ENCODE measurements at places on chromosomes 16 and 17.
A peak's percentile ranks its signal among the peaks of the same experiment; 100 is the strongest.

DNA sequence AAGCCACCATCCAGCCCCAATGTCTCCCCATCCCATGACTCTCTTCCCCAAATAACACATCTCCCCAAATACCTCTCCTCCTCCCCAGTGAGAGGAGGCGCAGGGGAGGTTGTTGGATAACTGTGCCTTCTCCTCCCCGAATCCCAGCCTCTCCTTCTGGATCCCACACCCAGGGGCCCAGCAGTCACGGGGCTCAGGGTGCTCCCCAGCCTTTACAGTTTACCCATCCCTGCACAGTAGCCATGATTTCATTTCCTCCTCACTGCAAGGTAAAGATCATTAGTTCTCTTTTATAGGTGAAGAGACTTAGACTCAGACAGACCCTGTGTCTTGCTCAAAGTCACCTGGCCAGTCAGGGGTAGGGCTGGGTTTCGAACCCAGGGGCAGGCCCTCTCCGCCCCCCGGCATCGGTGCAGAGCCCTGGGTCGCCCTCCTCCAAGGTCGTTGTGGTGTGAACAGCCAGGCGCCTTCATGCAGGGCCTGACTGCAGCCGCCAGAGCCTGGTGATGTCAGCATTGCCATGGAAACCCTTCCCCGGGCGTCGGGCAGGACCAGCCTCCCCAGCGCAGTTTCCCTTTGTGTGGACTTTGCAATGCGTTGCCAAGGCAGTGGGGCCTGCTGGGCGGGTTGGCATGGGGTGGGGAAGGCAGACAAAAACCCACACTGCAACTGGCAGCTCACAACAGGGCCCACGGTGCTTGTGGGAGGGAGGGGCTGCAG, 53.3 kb upstream of the TOB1 start:
- peak; percentile 97 for DNase-seq

DNA sequence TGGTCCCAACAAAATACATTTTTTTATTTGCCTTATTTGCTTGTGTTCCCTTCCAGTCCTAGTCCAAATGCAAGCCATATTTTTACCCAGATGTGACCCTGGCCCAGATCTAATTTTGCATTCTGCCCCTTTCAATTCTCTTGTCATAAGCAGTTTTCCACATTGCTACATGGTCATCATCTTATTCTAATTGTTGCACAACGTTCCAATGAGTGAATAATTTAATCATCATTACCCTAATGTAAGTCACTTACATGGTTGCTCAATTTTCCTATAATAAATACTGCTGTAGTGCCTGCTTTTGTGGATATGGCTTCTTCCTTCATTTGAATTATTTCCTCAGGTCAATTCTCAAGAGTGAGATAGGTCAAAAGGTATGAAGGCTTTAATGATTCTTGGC, 12.8 kb downstream of the RSAD1 start:
- DNase-seq: no peak

- no peak for DNase-seq
These were observed 351.2 kb downstream of the UTP18 start for GRCh38 chr17:51611585-51611984.

GRCh38 chr17:72126575-72127486, 6.0 kb downstream of the SOX9 start:
- no peak for DNase-seq

DNA sequence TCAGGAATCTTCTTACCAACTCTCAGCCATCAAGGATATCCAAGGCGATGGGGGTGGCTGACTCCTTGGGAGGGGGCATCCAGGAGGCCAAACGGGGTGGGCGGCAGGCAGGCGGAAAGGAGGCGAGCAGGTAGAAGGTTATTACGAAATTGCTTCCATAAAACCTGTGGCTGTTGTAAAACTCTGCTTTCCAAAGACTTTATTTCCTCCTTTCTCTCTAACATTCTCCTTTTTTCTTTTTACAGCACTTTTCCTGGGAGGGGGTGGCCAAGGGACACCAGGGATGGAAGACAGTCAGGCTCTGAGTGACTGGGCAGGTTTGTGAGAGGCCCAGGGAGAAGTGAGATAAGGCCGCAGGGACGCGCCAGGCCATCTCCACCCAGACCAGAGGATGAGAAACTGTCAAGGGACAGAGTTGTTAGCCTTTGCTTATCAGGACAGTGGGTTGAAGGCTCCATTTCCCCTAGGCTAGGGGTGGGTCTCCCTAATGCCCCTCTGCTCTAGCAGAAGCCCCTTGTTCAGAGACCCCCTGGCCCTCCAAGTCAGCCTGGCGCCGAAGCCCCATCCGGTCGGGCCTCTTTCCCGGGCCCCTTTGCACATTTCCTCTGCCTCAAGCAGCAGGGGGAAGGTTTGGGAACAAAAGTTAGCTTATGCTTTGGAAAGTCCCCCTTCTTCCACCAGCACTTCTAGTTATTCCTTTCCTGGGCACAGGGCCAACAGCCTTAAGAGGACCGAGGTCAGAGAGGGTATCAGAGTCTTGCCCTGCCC, 5.0 kb upstream of the HOXB9 start:
- no peak for DNase-seq

- no peak for DNase-seq
These were observed 1.3 kb downstream of the GUCY2D start for GRCh38 chr17:8003594-8004181.

DNA sequence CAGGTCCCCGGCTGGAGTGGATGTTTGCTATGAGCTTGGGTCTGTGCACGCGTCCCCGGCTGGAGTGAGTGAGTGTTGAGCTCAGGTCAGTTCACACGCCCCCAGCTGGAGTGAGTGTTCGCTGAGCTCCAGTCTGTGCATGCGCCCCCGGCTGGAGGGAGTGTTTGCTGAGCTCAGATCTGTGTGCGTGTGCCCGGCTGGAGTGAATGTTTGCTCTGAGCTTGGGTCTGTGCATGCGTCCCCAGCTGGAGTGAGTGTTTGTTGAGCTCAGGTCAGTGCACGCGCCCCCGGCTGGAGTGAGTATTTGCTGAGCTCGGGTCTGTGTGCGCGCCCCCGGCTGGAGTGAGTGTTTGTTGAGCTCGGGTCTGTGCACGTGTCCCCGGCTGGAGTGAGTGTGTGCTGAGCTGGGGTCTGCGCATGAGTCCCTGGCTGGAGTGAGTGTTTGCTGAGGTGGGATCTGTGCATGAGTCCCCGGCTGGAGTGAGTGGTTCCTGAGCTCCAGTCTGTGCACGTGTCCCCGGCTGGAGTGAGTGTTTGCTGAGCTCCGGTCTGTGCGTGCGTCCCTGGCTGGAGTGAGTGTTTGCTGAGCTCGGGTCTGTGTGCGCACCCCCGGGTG, 284.2 kb downstream of the SNX29 start:
- no peak for DNase-seq

GRCh38 chr17:55177159-55177854, 87.5 kb upstream of the HLF start:
- no peak for DNase-seq

- DNase-seq: no peak
These were observed 114.9 kb downstream of the TRIM37 start for GRCh38 chr17:58991718-58992331.

DNA sequence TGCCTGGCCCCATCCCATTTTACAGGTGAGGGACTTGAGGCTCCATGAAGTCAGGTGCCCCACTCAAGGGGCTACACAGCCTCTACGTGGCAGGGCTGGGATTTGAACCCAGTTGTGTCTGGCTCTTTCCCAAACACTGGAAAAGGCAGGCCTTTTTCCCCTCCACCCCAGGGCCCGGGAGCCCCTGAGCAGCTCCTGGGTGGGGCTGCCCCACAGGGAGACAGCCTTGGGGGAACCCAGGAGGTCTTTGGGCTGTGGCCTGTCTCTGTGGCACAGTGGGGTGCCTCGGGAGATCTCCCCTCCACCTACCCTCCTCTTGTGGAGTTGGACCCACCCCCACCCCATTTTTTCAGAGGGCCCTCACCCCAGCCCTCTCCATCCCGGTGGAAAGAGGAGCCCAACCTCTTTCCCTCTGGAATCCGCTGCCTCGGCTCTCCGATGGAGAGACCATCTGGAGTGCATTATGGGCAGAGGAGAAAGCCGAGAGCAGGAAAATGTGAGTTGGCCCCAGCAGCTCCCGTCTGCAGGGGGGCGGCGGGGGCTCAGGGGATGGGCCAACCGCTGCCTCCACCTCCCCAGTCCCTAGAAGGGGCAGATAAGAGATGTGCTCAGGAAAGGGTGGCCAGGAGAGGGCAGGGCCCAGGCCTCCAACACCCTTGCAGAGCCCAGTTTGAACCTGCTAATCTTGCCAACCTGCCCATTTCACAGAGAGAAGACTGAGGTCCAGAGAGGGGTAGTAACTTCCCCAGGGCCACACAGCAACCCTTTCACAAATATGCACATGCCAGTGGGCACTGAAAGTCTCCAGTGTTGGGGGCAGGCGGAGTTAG, 15.4 kb upstream of the TMEM92 start:
- no peak for DNase-seq

- DNase-seq: no peak
These were observed 14.6 kb upstream of the CNGB1 start for GRCh38 chr16:57985204-57986181.

DNA sequence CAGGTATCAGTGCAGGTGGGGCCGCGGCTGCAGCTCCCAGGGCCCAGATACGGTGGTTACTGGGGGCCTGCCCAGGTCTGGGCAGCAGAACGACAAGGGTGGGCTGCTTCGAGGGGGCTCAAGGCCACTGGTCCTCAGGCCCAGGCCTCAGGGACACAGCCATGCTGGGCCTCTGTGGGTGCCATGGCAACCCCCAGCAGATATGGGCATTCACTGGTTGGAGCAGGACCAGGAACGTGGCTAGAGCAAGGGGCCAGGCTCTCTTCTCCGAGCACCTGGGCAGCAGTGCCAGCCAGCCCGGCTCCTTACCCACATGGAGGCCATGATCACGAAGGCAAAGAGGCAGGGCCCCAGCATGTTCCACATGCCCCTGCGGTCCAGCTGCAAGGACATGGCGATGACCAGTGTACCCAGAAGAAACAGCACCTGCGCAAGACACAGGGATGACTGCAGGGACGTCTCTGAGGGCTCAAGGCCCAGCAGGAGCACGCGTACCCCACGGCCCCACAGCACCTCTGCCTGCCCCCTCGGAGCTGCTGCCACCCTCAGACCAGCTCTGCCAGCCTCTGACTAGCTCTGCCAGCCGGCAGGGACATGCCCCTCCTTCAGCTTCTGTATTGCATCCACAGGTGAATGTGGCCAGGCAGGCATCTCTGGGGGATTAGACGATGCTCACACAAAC, 2.1 kb upstream of the MRPL28 start:
- DNase-seq: no peak

DNA sequence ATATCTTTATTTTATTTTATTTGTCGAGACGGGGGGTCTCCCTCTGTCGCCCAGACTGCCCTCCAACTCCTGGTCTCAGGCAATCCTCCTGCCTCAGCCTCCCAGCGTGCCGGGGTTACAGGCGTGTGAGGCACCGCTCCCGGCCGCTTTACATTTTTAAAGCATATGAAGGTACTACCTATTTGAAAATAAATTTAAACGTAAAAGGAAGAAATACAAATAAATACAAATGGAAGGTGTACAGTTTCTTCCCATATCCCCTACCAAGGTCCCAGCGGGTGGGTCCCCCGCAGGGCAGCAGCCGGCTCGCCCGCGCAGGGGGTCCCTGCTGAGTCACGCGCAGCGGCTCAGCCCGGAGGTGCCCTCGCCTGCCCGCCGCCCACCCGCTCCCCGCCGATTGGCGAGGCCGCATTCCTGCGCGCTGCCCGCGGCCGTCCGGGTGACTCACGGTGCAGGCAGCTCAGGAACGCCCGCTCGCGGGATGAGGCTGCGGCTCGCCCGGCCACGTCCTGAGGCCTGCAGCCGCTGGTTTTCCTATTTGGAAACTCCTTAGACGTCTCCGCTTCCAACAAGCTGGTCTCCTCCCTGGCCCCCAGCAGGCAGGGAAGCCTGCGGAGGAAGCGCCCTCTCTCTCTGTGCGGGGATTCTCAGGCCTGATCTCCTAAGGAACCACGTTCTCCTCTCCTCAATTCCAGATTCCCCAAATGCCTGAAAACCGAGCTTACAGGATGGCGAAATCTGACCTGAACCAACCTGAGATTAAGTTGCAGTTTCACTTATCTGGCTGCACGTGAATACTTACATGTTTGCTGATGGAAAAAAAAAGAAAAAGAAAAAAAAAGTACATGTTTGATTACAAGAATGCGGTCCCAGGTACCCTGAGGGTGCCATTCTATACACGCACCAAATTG, 54.8 kb upstream of the MAP3K14 start:
- no peak for DNase-seq

DNA sequence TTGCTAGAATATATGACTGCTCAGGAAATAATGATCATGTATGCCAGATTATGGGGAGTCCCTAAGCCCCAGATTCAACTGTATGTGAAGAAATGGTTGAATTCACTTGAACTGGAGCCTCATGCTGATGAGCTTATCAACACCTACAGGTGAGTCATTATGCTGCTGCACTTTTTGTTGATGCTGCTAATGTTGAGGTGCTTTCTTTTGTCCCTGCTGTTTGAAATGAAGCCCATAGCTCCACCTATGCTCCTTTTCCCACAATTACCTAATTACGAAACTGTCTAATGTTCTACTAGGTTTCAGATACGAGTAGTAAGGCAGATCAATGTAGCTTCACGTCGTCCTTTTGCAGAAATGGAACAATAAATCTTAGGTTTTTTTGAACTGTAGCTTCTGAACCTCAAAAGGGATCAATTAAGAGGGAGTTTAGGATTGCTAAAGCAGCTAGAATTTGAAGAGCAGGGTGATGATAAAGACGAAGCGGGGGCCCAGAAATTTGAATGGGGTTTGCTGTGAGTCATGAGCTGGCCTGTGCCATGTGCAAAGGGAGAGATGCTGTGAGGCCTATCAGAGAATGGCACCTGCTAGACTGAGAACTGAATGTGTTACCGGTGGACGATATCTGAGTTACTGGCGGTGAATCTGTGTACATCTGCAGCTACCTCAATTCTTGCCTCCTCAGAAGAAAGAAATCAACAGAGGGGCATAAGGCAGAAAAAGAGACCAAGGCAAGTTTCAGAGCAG, 6.1 kb upstream of the UQCRC2 start:
- DNase-seq: no peak

DNA sequence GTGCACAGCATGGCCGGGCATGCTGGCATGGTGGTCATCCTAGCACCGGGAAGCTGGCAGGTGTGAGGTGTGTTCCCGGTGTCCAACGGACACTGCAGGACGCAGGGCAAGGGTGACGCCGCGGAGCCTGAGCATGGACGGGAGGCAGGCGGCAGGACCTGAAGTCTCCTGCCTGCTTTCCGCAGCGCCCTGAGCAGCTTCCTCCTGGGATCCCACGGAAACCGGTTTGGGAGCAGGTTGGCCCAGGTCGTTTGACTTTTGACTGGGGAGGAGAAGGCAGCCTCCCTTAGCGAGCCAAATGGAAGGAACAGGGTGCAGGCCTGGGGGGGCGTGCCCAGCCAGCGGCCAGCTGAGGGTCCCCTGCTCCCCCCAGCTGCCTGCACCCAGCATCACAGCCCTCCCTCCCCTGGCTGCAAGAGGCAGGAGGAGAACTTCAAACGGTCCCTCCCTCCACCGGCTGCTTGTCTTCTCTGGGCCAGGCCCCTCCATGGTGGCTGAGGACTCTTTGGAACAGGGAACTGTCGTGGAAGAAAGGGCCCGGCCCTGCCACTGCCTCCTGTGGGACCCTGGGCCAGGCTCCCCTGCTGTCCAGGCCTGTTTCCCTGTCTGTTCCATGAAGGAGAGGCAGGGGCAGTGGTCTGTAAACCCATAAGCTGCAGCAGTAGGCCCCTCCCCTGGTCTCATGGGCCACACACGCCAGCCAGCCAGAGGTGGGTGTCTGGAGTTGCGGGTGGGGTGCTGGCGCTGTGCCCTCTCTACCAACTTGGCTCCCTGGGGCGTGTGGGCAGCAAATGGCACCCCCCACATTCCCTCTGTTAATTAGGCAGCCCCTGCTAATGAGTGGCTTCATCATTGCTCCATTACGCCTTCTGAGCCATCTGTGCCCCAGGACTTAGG, 7.8 kb upstream of the ADGRG1 start:
- DNase-seq: no peak

GRCh38 chr17:35801583-35802224, 6.3 kb upstream of the MMP28 start:
- no peak for DNase-seq

GRCh38 chr16:50267151-50267631, 840 bp downstream of the ADCY7 start:
- no peak for DNase-seq

Data from NCI-H2081 treated with DMSO at 0.1 percent for 48 hours (cell line).